Left kidney (tissue), 8 donors: ENCODE measurements at places on chromosomes 2 and 18. TPM values are rescaled to one million over a fixed set of nuclear protein-coding genes. Genes with fewer than 3 reads are reported as not detected.

Gene ALPG
- polyA plus RNA-seq: not detected

Gene LHCGR
- polyA plus RNA-seq: 0.37 TPM

DNA sequence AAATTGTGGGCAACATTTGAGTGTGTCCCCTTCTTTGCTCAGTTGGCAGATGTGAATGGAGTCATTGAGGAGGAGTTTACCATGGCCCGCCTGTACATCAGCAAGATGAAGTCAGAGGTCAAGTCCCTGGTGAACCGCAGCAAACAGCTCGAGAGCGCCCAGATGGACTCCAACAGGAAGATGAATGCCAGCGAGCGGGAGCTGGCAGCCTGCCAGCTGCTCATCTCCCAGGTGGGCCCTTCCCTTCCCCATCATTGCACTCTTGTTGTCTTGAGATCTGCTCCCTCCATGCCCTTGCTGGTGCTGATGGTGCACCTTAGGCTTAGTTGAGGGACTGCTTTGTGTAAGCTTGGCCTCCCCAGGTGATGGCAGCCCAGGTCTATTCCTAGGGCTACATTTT, 47.5 kb upstream of the LYPD6B start:
- no peak for DNase-seq

DNA sequence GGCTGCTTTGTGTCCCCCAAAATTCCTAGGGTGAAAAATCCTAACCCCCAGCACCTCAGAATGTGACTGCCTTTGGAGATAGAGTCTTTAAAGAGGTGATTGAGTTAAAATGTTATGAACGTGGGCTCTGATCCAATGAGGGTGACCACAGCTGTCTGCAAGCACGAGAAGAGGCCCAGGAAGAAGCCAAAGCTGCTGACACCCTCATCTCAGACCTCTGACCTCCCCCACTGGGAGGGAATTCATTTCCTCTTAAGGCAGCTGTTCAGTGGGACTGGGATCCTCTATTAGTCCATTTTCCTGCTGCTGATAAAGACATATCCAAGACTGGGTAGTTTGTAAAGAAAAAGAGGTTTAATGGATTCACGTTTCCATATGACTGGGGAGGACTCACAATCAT, 544.4 kb downstream of the DCDC2C start:
- no peak for DNase-seq

DNA sequence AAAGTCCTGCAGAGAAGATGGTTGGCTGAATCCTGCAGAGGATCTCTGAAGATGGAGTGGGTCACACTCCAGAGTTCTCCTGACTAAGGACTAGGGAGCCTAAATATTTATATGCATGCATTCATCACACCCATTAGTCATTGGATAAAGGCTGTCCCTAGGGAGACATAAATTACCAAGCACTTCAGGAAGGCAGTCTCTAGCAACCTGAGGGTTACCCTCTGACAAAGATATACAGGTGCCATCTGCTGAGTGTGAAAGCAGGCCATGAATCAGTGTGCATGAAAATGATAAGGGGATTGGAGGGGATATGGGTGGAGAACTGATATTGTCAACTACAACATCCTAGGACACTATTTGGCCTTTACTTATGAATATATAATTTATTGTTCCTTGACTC, 294.8 kb upstream of the DDX18 start:
- no peak for DNase-seq

- DNase-seq: no peak
Measured at GRCh38 chr2:15909736-15910135, 30.6 kb upstream of the MYCN start.

DNA sequence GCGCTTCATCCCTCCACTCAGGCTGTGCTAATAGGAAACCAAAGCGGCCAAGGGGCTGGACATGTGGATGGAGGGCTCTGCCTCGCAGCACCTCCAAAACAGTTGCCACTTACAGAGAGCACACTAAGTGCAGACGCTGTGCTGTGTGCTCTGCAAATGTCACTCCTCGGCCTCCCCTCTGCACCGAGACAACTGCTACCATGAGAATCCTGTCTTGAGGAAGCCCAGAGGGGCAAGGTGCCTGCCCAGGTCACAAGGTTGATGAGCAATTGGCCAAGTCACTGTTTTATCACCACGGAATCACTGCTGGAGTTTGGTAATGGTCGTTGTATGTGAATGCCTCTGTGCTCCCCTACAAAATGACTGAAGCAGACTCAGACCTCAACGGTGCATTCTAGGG, 132.2 kb downstream of the SEPTIN10 start:
- no peak for DNase-seq
